ENCODE measurements at places on chromosomes 5 and 9.

DNA sequence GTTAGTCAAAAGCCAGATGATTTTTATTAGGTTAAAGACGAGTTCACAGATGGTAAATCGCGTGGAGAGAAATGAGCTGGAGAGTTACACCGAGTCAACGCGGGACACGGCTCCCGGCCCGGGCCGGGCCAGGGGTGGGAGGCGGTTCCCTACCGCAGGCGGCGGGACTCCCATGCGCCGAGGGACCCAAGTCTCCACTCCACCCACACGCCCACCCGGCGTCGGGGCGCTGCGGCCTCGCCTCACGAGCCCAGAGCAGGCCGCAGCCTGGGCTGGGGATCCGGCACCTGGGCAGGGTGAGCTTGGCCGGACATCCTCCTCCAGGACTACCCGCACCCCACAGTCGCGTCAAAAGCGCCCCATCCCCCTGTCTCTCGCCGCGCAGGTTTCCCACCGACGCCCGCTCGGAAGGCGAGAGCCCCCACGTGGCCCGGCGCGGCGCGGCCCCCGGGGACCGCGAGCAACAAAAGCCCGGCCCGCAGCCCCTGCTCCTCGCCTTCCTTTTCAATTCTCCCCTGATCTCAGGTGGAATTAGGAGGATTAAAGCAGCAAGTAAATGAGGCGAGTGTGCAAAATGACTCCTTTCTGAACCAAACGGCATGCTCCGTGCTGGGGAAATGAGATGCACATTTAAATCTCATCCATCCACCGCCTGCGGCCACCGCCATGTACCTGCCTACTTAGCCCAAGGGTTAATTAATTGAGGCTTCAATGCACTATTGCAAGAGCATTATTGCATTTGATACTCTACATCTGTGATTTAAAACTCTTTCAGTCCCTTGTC lies 196.5 kb upstream of the TBCA start:
- DNase-seq, result no peak

DNA sequence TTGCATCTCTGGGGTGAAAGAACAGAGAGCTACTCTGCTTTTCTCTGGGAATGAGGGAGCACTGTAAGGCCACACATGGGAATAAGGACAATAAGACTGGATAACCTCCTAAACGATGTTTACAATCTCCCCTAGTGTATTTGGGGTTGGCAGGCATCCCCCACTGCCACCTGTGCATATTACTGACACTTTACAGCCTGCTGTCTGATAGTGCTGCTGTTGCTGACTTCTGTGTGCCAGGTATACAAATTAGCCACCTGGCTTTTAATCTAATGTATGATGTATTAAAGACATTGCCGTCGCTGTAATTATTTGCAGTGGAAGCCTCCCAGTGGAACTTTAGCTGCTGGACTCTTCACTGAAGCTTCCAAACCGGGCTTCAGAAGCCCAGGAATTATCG lies 4.4 kb upstream of the SHISAL2B start:
- no peak for DNase-seq

DNA sequence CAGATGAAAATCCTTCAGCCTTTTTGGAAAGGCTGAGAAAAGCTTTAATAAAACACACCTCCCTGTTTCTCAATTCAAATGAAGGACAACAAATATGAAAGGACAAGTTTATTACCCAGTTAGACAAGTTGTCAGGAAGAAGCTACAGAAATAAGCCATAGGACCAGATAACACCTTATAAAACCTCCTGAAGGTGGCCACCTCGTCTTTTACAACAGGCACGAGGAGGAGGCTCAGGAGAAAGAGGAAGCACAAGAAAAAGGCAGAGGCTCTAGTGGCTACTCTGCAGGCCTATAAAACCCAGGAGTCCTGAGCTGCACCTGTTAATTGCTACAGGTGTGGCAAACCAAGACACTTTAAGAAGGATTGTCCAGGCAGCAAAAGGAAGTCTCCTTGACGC lies 352.1 kb upstream of the CDH18 start:
- DNase-seq, result no peak

GRCh38 chr5:179907556-179908324 lies at the start of gene TBC1D9B:
Gene TBC1D9B, minus strand, starts transcription at chr5:179907897. Its CDS starts 76 bp downstream, at chr5:179907821.
- peak; percentile 52 for DNase-seq

DNA sequence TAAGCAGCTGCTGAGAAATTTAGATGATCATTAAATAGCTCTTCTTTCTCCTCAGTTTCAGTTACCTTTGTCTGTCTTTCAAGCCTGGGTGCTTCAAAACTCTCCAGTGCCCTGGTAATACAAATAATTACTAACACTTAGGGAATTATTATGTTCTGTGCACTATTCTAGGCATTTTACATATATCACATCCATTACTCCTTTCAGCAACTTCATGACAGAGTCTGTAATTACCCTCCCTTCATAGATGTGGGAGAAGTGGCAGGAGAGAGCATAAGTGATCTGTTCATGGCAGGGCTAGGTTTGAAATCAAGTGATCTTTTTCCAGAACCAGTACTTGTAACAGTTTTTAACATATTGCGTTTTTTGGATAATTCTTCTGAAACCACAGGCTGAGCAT lies 32.0 kb downstream of the MAN2A1 start:
- no peak for DNase-seq

- no peak for DNase-seq
Measured at GRCh38 chr9:5571629-5572232, 57.2 kb upstream of the RIC1 start.

DNA sequence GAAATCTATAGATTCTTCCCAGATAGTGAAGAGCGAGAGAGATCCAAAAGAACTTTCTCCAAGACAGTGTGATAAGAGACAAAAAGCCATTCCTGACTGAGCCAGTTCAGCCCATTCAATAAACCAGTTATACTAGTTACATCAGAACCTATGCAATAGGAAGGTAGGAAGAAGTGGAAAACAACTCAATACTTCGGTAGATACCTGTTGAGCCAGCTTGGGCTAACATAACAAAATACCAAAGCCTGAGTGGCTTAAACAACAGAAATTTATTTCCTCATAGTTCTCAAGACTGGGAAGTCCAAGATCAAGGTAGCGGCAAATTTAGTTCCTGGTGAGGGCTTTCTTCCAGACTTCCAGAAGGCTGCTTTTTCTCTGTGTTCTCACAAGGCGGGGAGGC lies 214.5 kb upstream of the GRAMD2B start:
- DNase-seq, result no peak

DNA sequence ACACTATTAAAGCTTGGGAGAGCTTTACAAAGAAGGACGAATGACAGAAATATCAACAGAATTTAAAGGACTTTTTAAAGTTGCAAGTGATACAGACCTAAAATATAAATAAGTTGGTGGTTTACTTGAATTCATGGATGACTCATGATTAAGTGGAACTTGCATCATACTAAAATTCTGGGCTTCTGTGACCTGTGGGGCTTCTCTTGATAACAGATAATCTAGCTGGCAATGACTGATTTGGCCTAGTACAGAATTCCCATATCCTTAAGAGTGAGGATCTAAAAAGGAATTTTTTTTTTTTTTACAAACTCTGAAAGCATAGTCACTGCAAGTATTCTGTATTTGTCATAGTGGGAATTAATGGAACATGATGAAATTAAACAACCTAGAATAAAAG lies 543.7 kb upstream of the SGCD start:
- no peak for DNase-seq

DNA sequence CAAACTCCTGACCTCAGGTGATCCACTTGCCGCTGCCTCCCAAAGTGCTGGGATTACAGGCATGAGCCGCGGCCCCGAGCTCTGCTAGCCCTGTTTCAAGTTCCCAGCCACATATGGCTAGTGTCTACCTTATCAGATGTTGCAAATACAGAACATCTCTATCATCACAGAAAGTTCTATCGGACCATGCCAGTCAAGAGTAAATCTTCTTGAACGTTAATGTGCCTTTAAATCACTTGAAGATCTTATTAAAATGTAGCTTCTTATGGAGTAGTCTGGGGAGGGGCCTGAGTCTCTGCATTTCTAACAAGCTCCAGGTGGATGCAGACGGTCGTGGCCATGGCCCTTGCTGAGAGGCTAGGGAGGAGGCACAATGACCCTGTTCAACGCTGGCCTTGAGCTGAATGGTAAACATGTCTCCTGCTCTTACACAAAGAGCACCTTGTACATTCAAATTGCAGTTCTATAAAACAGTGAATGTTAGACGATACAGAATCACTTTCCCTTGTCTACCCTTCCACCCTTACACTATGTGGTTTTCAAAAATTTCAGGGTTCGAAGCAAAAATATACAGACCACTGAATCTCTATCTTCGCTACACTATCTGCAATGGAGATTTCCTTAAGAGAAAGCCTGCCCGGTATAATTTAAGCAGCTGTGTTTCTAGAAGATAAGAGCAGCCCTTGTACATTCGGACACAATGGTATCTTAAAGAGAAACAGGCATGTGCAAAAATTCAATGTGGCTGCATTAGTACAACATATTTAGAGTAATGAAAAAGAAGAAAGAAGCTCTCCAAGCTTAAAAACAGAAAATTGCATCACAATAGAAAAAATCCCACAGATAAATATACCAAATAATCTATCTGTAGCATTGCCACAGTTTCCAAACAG lies 114.1 kb downstream of the FRMD3 start:
- DNase-seq, result no peak

DNA sequence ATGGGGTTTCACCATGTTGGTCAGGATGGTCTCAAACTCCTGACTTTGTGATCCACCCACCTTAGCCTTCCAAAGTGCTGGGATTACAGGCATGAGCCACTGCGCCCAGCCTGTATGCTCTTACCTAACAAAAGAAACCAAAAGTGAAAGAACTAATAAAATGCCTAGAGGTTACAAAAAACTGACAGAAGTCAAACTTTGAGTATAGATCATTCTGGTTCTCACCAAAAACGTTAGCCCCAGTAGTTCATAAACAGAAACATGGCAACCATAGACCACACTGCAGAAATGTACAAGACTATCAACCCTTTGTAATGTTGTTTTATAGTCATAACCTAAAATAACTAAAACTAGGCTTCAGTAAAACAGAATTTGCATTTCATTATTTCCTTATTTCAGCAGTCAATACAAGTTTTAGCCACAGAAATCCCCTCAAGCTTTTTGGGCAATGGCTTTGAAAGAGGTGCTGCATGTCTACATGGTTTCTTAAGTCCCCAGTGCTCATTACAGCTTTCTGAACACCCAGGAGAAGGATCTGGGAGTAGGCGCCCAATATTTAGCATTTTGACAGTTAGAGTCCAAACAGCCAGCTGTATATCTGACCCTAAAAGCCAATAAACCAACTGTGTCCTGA lies 72.5 kb downstream of the EPB41L4A start:
- no peak for DNase-seq

DNA sequence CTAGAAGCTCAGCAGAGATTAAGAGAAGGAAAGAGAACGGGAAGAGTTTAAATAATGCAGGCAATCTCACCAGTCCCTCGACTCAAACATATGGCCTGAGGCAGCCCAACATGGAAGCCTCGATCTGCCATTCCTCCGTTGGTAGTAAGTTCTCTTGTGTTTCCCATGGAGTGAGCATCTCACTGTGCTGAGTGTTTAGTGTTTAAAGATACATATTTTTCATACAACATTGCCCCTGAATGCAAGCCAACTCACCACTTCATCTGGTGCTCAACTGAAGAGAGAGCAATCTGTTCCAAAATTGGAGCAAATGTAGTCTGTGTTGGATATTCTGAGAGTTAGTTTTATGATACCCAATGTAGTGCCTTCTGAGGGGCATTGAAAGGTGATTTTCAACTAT lies 171.5 kb upstream of the ATP10B start:
- DNase-seq, result no peak

DNA sequence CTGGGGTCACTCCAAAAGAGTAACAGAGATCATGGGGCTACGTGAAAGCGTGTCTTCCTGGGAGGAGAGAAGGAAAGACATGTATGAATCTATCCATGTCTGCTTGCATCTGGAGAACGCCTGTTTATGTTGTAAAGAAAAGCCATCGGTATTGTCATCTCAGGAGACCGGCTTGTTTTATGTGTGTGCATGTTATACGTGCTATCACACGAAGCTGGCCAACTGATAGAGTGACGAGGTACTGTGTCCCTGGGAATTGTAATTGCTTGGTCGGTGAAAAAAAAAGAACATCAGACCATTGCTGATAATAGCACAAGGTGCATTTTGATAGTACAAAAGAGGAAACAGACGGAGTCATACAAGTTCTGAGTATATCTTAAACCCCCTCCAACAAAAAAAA lies 370 bp upstream of the CDH6 start:
- no peak for DNase-seq

DNA sequence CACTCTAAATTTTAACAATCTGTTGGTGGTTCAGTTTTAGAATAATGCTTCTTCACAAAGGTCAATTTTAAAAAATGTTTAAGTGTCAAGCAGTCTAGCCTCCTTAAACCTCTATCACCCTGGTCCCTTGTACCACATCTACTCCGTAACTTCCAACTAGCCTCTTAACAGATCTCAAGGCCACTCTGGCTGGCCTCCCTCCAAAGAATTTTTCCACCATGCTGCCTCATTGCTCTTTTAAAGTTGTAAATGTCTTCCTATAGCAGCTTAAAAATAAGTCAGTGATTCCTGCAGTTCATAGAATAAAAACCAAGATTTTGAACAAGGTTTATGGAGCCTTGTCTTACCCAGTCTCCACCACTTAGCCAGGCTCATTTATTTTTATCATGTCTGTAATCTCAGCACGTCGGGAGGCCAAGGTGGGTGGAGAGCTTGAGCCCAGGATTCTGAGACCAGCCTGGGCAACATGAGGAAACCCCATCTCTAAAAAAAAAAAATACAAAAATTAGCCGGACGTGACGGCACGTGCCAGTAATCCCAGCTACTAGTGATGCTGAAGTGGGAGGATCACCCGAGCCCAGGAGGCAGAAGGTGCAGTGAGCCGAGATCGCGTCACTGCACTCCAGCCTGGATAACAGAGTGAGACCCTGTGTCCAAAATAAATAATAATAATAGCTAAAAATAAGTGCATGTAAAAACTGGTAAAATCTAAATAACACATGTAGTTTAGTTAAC lies 924.9 kb upstream of the DMAC1 start:
- no peak for DNase-seq

GRCh38 chr5:135203593-135204036 lies 169.6 kb upstream of the PITX1 start:
- DNase-seq, result no peak

DNA sequence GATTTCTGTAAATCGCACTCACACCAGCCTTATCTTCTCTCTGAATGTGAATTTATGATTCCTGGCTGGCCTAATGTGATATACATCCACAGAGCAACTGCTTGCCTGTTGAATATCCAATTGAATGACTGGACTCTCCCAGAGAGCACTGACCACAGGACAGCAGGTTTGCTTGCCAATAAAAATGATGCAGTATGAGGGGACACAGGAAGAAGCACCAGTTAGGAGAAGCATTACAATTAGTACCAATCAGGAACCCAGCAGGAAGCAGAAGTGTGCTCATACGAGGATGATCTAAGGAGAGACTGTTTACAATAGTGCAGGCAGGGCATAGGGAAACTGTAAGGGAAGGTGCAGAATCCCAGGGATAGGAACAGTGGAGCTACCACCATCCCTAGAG lies 127.2 kb upstream of the ZNF366 start:
- no peak for DNase-seq

DNA sequence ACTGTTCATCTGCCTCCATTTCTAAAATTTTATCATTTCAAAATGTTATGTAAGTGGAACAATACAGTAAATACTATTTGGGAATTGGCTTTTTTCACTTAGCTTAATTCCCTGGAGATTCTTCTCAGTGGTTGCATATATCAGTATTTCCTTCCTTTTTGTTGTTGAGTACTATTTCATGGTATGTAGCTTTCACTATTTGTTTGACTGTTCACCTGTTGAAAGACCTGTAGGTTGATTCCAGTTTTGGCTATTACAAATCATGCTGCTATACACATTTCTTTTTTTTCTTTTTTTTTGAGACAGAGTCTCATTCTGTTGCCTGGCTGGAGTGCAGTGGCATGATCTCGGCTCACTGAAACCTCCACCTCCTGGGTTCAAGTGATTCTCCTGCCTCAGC lies 33.0 kb upstream of the PWWP2A start:
- no peak for DNase-seq

GRCh38 chr5:42944989-42945388 lies 95.1 kb downstream of the ANXA2R start:
- no peak for DNase-seq

Measured in T-helper 1 cell (primary cell).